ENCODE measurements at places on chromosomes 3 and 15.

DNA sequence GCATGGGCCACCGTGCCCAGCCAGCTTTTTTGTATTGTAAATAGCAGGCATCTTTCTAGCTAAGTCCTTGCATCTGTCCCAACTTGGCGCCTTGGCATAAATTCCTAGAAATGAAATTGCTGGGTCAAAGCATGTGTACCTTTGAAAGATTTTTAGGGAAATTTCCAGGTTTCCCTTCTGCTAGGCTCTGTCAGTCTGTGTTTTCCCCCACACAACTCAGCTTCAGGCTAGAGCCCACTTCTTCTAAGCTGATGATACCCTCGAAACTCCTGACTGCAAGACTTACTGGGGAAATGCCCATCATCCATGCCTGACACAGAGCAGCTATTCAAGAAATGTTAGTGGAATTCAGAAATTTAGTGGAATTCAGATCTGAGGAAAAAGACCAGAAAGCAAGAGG is 10.8 kb upstream of the RPL32 start:
- no peak for DNase-seq

- DNase-seq = peak; percentile 51
Measured at GRCh38 chr3:72738752-72739530, 109.3 kb downstream of the SHQ1 start.

DNA sequence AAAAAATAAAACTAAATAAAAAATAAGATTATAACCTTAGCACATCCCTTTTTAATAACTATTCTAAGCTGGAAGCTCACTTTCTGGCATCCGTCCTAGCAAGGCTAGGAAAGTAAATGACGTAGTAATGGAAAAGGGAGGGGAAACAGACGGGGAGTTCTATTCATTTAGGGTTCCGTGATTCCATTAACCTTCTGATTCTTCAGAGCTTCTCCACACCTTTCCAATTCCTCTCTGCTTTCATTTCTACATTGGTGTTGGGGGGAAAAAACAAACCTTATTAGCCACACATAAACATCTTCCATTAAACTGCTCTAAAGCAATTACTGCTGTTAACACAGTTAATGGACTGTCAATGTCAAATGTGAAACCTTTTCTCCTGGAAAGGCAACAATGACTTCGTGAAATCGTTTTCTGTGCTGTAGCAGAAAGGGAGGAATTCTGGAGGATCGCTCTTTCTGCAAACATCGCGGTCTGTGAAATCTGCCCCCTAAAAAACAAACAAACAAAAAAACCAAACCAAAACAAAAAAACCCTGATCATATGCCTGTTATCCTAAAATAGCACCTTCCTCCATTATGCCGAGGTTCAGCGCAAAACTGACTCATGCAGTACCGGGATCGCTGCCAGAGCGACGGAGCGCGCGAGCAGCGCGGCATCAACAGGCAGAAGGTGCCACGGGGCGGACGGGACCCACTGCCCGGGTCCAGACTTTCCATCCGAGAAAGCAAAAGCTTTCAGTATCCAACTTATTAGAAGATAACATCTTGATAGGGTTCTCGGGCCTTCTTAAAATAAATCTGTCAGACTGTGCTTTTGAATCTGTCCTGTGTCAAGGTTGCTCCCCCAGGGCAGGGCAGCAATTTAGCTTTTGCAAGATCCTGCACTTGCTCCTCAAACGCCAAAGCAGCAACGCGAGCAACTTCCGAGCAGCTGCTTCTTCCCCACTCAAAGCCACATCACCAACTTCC is 156.2 kb downstream of the FGF12 start:
- no peak for DNase-seq

- DNase-seq = no peak
Measured at GRCh38 chr3:143884861-143885260, 36.6 kb upstream of the SLC9A9 start.

DNA sequence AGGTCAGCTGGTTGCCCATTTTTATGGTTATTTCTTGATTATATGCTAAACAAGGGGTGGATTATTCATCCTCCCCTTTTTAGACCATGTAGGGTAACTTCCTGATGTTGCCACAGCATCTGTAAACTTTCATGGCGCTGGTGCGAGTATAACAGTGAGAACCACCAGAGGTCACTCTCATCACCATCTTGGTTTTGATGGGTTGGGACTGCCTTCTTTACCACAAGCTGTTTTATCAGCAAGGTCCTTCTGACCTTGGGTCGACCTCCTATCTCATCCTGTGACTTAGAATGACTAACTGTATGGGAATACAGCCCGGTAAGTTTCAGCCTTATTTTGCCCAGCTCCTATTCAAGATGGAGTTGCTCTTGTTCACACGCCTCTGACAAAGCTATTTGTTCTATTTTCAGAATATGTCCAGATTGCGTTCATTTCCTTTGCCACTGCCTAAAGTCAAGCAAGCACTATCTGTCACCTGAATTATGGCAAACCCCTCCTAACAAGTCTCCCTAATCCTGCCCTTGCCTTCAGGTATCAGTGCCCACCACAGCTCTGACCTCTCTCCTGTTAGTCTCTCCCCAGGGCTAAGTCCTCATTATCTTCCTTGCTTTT is 308.5 kb downstream of the ROBO2 start:
- no peak for DNase-seq

GRCh38 chr3:57004229-57004628 is 56.2 kb upstream of the SPATA12 start:
- no peak for DNase-seq

GRCh38 chr15:77784361-77785292 is 151.9 kb upstream of the LINGO1 start:
- DNase-seq = no peak

DNA sequence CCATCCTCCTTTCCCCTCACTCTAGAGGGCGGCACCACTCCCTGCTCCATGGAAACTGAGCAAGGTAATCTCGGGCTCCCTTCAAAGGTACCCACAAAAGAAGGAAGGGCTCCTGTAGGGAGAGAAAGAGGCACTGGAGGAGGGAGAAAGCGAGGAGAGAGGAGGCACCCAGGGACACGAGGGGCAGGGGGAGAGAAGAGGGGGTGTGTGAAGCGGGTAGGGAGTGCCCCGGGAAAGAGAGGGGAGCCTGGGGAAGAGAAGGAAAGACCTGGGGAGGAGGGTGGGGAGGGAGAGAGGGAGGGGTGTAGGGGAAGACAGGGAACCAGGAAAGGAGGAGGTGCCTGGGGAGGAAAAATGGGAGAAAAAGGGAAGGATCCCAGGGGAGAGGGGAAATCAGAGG is 523 bp downstream of the VILL start:
- DNase-seq = no peak

- no peak for DNase-seq
Measured at GRCh38 chr3:197912741-197913476, 37.1 kb upstream of the RPL35A start.

GRCh38 chr15:38714309-38715072 is 149.9 kb upstream of the RASGRP1 start:
- no peak for DNase-seq
